Activated T-helper 17 cell treated with anti-CD3 and anti-CD28 coated beads, Interleukin-2, amount 50 U/mL, for 72 hours (primary cell): ENCODE measurements at places on chromosomes 12 and 14. TPM values are rescaled to one million over a fixed set of nuclear protein-coding genes. Genes with fewer than 3 reads are reported as not detected.

DNA sequence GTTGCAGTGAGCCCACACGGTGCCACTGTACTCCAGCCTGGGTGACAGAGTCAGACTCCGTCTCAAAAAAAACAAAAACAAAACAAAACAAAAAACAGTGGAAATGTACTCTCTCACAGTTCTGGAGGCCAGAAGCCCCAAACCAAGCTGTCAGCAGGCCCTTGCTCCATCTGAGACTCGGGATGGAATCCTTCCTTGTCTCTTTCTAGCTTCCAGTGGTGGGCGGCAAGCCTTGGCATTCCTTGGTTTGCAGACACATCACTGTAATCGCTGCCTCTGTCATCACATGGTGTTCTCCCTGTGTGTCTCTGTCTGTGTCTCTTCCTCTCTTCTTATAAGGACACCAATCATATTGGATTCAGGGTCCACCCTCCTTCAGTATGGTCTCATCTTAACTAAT, 6.4 kb downstream of the TNS2 start:
- H3K4me1 ChIP-seq: peaks cover 4% of the 10 kb centered on the region
- no peaks in the 10 kb centered on the region for H3K36me3 ChIP-seq
- no peak overlapping the region for H3K27ac ChIP-seq
- H3K4me3 ChIP-seq: no peak overlapping the region
- no peaks in the 10 kb centered on the region for H3K27me3 ChIP-seq

GRCh38 chr12:108625228-108625627, 8.5 kb downstream of the SELPLG start:
- H3K4me1 ChIP-seq: peaks cover 26% of the 10 kb centered on the region
- peak overlapping the region; percentile 31 for H3K27ac ChIP-seq
- peaks cover 95% of the 10 kb centered on the region for H3K36me3 ChIP-seq
- H3K27me3 ChIP-seq: no peaks in the 10 kb centered on the region
- H3K4me3 ChIP-seq: no peak overlapping the region
- no peak for ATAC-seq

Gene FOXA1
- not detected for total RNA-seq

DNA sequence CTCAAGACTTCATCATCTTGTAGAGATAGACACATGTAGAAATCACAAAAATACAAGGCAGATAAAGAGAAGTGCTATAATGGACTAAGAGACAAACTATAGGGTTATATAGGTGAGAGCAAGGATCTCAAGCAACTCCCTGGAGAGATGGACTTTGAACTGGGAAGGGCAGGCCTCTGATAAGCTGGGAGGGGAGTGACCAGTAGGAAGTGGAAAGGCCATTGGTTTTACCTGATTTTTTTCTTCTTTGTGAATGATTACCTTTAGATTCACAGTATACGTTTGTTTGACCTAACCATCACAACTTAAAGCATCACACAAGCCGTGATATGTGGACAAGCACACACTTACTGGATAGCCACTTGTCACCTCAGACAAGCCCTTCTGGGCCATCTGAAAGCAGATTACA, 5.2 kb upstream of the TEP1 start:
- H3K4me1 ChIP-seq: peaks cover 16% of the 10 kb centered on the region
- H3K27ac ChIP-seq: no peak overlapping the region
- no peak overlapping the region for H3K4me3 ChIP-seq
- H3K27me3 ChIP-seq: no peaks in the 10 kb centered on the region

GRCh38 chr12:108820707-108821406, 36.5 kb downstream of the SSH1 start:
- H3K27ac ChIP-seq: peak overlapping the region; percentile 46
- peaks cover 21% of the 10 kb centered on the region for H3K4me1 ChIP-seq
- H3K27me3 ChIP-seq: no peaks in the 10 kb centered on the region
- H3K4me3 ChIP-seq: no peak overlapping the region

DNA sequence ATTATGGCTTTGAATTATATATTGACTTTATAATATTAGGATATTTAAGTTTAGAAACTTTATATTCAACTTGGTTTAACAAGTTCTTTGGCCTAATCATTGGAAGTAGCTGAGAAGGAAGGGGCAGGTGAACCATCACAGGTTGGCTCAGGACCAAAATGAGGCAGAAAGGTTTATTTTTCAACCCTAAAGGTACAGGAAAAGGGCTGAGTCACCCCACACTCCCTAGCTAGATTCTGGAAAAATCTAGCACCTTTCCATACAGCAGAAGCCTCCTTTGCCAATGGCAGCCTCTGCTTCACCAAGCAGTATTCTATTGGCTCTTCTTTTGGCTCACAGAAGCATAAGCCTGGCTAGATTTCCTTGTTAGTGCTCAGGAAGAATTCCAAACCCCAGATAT, 19.3 kb upstream of the MED6 start:
- no peak overlapping the region for H3K27ac ChIP-seq
- no peaks in the 10 kb centered on the region for H3K36me3 ChIP-seq
- H3K4me3 ChIP-seq: no peak overlapping the region
- no peaks in the 10 kb centered on the region for H3K27me3 ChIP-seq
- ATAC-seq: no peak

GRCh38 chr12:41367726-41368405, 179.7 kb downstream of the PDZRN4 start:
- H3K27ac ChIP-seq: no peak overlapping the region
- H3K4me1 ChIP-seq: no peaks in the 10 kb centered on the region
- no peak overlapping the region for H3K4me3 ChIP-seq

DNA sequence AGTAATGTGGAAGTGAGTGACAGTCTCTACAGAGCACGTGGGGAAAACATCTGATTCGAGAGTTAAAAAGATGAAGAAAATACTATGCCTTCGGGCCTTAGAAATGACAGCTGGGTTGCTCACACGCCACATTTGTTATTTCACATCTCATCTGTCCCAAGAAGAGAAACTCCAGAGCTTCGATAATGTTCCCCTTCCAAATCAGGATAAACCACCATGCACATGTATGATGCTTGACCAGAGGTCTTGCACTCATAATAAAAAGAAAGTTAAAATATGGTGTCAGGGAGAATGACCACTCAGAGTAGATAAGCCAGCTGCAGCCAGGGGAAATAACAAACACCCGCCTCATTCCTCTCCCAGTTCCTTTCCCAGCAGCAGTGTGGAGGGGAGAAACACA, 34.6 kb downstream of the NIN start:
- no peaks in the 10 kb centered on the region for H3K27me3 ChIP-seq
- H3K4me3 ChIP-seq: no peak overlapping the region
- H3K36me3 ChIP-seq: peaks cover 18% of the 10 kb centered on the region
- no peak for ATAC-seq

- no peak for ATAC-seq
- H3K27ac ChIP-seq: no peak overlapping the region
- no peaks in the 10 kb centered on the region for H3K27me3 ChIP-seq
- H3K36me3 ChIP-seq: peaks cover 55% of the 10 kb centered on the region
- H3K4me3 ChIP-seq: no peak overlapping the region
- H3K4me1 ChIP-seq: no peaks in the 10 kb centered on the region
Observed at GRCh38 chr12:82475211-82475610, 116.9 kb downstream of the METTL25 start.

Gene PELI2
- 1.0 TPM for total RNA-seq

GRCh38 chr12:63083046-63083445, 68.0 kb downstream of the AVPR1A start:
- H3K4me3 ChIP-seq: no peak overlapping the region
- H3K27me3 ChIP-seq: peaks cover 12% of the 10 kb centered on the region
- no peaks in the 10 kb centered on the region for H3K4me1 ChIP-seq
- ATAC-seq: no peak
- no peaks in the 10 kb centered on the region for H3K36me3 ChIP-seq

- H3K27ac ChIP-seq: no peak overlapping the region
- no peak overlapping the region for H3K4me3 ChIP-seq
- ATAC-seq: no peak
- no peaks in the 10 kb centered on the region for H3K36me3 ChIP-seq
- H3K4me1 ChIP-seq: no peaks in the 10 kb centered on the region
Observed at GRCh38 chr12:88752183-88752582, 171.9 kb upstream of the KITLG start.

- H3K4me3 ChIP-seq: no peak overlapping the region
- H3K27ac ChIP-seq: no peak overlapping the region
- ATAC-seq: no peak
- H3K27me3 ChIP-seq: peaks cover 17% of the 10 kb centered on the region
Observed at GRCh38 chr12:98935847-98936246, 290.8 kb downstream of the APAF1 start.

Gene HOXC10
- total RNA-seq: not detected

- H3K4me3 ChIP-seq: no peak overlapping the region
- no peak overlapping the region for H3K27ac ChIP-seq
- H3K36me3 ChIP-seq: no peaks in the 10 kb centered on the region
- H3K4me1 ChIP-seq: peaks cover 7% of the 10 kb centered on the region
- no peaks in the 10 kb centered on the region for H3K27me3 ChIP-seq
Observed at GRCh38 chr14:73252491-73253322, 15.4 kb downstream of the PAPLN start.

- H3K4me3 ChIP-seq: peak overlapping the region; percentile 76
- H3K27ac ChIP-seq: peak overlapping the region; percentile 98
- peak; percentile 92 for ATAC-seq
- H3K27me3 ChIP-seq: no peaks in the 10 kb centered on the region
Observed at GRCh38 chr14:95480109-95480886, 36.2 kb downstream of the SYNE3 start.

Gene CCT2
- 384 TPM for total RNA-seq

Gene CLEC2A
- not detected for total RNA-seq

Gene TEX22
- total RNA-seq: 3.7 TPM

DNA sequence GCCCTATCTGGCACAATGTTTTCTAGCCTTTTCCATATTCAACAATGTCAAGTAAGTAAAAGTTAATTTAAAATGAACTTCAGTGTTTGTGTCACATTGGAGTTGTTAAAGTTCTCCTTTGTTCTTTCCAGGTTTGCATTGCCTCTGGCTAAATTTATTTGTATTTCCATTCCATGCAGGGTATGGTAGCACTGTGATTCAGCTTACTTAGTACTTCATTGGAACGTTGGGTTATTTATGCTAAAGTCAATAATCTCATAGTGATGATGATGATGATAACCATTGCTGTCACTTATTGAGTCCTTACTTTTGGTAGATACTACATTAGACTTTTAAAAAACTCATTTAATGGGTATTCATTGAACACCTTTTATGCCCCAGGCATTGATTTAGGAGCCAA, 286.9 kb downstream of the RAD51B start:
- H3K4me1 ChIP-seq: peaks cover 7% of the 10 kb centered on the region
- H3K27ac ChIP-seq: no peak overlapping the region
- H3K36me3 ChIP-seq: no peaks in the 10 kb centered on the region
- no peak overlapping the region for H3K4me3 ChIP-seq
- H3K27me3 ChIP-seq: no peaks in the 10 kb centered on the region

Gene TPH2
- total RNA-seq: not detected

GRCh38 chr12:98042668-98043067, 472.7 kb upstream of the TMPO start:
- H3K27ac ChIP-seq: no peak overlapping the region
- no peak overlapping the region for H3K4me3 ChIP-seq
- no peaks in the 10 kb centered on the region for H3K36me3 ChIP-seq
- H3K27me3 ChIP-seq: peaks cover 5% of the 10 kb centered on the region
- no peaks in the 10 kb centered on the region for H3K4me1 ChIP-seq

- ATAC-seq: no peak
- H3K4me3 ChIP-seq: no peak overlapping the region
- no peaks in the 10 kb centered on the region for H3K36me3 ChIP-seq
- H3K27ac ChIP-seq: no peak overlapping the region
Observed at GRCh38 chr12:112635036-112635435, 156.5 kb upstream of the RPH3A start.

DNA sequence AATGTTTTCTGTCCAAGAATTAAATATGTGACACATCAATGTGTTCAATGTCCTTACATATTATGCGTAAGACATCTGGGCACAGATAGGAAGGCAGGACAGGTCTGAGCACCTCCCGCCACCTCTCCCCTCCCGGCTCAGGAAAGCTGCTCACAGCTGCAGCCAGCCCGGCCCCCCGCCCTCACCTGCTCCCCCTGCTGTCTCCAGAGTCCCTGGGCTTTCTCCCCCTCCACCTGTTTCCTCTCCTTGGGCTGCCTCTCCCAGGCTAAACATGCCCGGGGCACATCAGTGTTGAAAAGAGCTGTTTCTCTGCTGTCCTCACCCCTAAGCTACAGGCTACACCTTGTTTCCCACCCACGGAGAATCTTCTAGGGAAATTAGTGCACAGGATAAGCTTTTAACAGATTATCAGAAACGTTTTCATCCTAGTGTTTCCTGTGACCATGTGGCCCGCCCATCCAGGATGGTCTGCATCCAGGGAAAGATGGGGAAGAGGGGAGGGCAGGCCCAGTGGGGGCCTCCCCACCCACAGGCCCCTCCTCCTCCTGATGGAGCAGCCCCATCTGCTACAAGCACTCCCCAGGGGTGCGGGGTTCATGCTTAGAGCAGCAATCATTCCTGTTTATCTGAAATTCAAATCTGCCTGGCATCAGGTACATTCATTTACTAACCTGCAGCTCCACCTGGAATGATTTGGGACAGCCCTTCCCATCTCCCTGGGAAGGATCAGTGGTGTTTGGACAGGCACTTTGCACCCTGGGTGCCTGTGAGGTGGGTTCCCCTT, 273.8 kb upstream of the SFSWAP start:
- no peak for ATAC-seq
- H3K4me1 ChIP-seq: no peaks in the 10 kb centered on the region
- no peak overlapping the region for H3K27ac ChIP-seq
- peaks cover 12% of the 10 kb centered on the region for H3K27me3 ChIP-seq

- no peaks in the 10 kb centered on the region for H3K4me1 ChIP-seq
- H3K36me3 ChIP-seq: no peaks in the 10 kb centered on the region
- H3K4me3 ChIP-seq: no peak overlapping the region
- no peak for ATAC-seq
- no peaks in the 10 kb centered on the region for H3K27me3 ChIP-seq
- no peak overlapping the region for H3K27ac ChIP-seq
Observed at GRCh38 chr12:86772696-86773095, 516.5 kb upstream of the MGAT4C start.

DNA sequence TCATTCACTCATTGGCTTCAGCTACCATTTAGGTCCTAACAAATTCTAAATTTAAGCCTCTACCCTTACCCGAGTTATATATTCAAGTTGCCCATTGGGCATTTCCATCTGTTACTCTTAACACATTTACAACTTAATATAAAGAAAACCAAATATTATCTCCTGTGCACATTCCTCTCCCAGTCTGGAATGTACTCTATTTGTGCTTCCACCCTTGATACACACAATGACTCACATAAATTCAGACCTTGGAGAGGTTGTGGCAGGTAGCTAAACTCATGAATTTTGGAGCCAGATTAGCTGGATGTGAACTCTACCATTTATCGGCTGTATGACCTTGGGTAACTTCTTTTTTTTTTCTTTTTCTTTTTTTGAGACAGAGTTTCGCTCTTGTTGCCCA, 51.1 kb downstream of the BRMS1L start:
- no peak for ATAC-seq
- H3K36me3 ChIP-seq: no peaks in the 10 kb centered on the region
- no peak overlapping the region for H3K4me3 ChIP-seq
- no peaks in the 10 kb centered on the region for H3K4me1 ChIP-seq
- H3K27ac ChIP-seq: no peak overlapping the region

Gene IAPP
- not detected for total RNA-seq

Gene TSPAN8
- not detected for total RNA-seq

Gene AICDA
- not detected for total RNA-seq

GRCh38 chr12:14157088-14157747, 175.8 kb upstream of the GRIN2B start:
- H3K27ac ChIP-seq: no peak overlapping the region
- H3K4me3 ChIP-seq: no peak overlapping the region
- ATAC-seq: no peak
